ENCODE measurements at places on chromosomes 4 and X. TPM values are rescaled to one million over a fixed set of nuclear protein-coding genes. Genes with fewer than 3 reads are reported as not detected.

The CLDN22 gene
- not detected for total RNA-seq

The HPGDS gene
- total RNA-seq: 1.5 TPM

The ANOS1 gene
- not detected for total RNA-seq

The DDX3X gene
- total RNA-seq: 225 TPM

The ELF4 gene
- total RNA-seq: 48.0 TPM

The HAND2 gene
- total RNA-seq: not detected

The XKRX gene
- total RNA-seq: 0.15 TPM

The TNIP3 gene
- total RNA-seq: 1.6 TPM

The SPANXN3 gene
- not detected for total RNA-seq

DNA sequence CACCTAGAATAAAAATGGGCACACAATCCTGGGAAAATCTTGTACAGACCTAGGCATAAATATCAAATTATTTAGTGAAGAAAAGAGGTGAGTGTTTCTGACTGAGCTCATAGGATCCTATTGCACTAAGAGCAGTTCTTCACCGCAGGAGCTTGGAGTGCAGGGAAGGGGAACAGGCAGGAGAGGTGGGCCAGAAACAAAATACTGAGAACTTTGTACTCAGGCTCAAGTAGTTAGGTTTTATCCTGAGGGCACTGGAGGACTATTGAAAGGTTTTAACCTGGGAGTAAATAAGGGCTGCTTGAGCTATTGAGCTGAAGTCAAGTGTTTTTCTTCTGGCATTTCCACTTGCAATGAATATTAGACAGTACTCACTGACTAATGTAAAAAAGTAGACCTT lies 12.2 kb downstream of the EPHA5 start:
- no peak for DNase-seq
- H3K4me1 ChIP-seq: no peaks in the 10 kb centered on the region
- no peaks in the 10 kb centered on the region for H3K36me3 ChIP-seq
- no peak overlapping the region for H3K4me3 ChIP-seq

GRCh38 chrX:13829983-13830382 lies 13.1 kb upstream of the GPM6B start:
- H3K27ac ChIP-seq: no peak overlapping the region
- no peak for DNase-seq
- no peak overlapping the region for H3K4me3 ChIP-seq

DNA sequence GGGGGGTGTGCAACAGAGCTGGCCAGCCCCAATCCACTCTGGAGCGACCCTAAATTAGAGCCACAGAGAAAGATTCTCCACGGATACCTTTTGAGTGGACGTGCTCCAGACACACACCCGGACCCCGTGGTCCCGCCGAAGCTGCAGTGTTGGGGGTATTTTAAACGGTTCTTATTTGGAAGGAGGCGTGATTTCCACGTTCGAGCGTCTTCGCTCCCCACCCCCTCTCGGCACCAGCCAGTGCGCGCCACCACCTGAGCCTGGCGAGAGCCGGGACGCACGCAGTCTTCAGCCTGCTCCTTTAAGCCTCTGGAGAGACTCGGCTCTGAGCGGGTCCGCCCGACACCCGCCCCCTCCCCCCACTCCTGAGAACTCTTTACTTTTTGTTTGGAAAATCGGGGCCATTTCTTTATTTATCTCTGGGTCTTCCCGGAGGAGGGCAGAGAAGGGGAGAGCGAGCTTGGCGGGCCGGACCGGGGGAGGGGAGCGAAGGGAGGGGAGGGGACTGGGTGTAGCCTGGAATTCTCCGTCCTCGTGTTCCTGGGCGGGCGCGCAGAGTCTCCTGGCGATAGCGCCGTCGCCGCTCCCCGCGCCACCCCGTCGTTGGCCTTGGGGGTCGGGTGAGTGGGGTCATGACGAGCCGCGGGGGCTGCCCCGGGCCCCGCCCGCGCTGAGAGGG lies 668 bp upstream of the PTCHD1 start:
- peaks cover 4% of the 10 kb centered on the region for H3K4me1 ChIP-seq
- no peak overlapping the region for H3K27ac ChIP-seq
- H3K27me3 ChIP-seq: peaks cover 48% of the 10 kb centered on the region
- DNase-seq: no peak
- no peak overlapping the region for H3K4me3 ChIP-seq

GRCh38 chr4:77437079-77437478 lies 168.5 kb upstream of the CXCL13 start:
- H3K36me3 ChIP-seq: no peaks in the 10 kb centered on the region
- H3K27me3 ChIP-seq: no peaks in the 10 kb centered on the region
- peaks cover 3% of the 10 kb centered on the region for H3K4me1 ChIP-seq
- H3K4me3 ChIP-seq: no peak overlapping the region
- no peak for DNase-seq

DNA sequence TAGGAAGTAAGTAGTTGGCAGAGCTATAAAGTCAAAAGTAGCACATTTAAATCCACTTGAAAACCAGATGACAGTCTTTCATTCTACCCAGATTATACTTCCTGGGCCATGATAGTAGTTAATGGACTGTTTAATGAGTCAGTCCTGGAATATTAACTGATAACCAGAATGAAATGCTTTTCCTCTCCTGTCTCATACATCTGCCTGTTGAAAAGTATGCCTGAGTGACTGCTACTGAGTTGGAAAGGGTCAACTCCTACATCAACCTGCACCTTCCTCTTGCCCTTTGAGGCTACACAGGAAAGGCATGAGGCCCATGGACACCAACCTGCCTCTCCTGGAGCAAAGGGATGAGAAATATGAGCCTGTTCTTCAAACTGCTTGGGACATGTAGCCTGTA lies 36.0 kb upstream of the COX7B2 start:
- DNase-seq: no peak
- H3K27me3 ChIP-seq: no peaks in the 10 kb centered on the region
- no peak overlapping the region for H3K27ac ChIP-seq
- no peaks in the 10 kb centered on the region for H3K4me1 ChIP-seq

Data from activated CD4-positive, alpha-beta memory T cell treated with anti-CD3 and anti-CD28 coated beads, Interleukin-2, amount 10 ng/mL, durations not matched to agents 7 days and 5 days (primary cell).